ENCODE measurements at places on chromosomes 5 and 9.

DNA sequence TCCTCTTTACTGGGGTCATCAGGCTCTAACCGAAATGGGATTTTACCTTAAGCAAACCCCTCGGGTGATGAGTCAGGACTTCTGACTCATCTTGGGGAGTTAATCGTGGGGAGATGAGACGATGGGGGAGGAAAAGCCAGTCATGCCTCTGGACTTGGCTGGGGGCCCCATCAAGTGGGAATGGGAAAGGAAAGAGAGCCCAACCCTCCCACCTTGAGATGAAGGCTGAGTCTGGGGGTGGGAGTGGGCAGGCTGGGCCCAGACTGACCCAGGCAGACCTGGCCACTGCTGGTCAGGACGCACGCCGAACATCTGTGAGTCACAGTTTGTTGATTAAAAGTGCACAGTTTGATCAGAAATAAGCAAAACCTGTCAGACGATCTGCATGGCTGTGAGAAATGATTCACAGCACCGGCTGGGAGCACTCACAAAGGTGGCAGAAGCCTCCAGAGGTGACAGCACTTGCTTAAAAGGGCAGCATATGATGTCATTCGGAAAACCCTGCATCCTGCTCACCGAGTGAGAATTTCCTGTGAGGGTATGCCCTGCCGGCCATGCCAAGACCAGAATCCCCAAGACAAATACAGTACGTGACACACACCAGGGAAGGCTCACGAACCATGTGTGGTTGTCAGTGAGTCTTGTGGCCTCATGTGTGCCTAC is 50.0 kb upstream of the SLC25A51 start:
- DNase-seq, result peak; percentile 81

DNA sequence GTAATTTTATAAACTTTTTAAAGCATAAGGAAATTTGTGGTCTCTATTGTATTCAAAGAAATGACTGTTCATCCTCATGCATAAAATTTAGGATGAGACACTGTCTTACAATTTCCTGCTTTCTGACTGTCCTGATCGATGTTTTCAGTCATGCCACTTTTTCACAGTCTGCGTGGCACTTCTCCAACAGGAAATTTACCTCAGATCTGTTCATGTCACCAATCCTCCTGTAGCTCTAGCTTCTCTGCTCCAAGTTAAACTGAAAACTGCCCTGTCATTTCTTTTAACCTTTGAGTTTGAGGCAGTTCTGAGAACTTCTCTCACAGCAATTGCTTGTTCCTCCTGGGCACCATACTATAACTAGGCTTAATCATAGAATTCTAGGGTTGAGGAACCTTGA is 455.1 kb downstream of the EFNA5 start:
- no peak for DNase-seq

- DNase-seq, result no peak
Measured at GRCh38 chr5:73032635-73033034, 76.8 kb downstream of the FCHO2 start.

GRCh38 chr9:7287065-7287464 is 512.5 kb downstream of the DMAC1 start:
- DNase-seq, result no peak

DNA sequence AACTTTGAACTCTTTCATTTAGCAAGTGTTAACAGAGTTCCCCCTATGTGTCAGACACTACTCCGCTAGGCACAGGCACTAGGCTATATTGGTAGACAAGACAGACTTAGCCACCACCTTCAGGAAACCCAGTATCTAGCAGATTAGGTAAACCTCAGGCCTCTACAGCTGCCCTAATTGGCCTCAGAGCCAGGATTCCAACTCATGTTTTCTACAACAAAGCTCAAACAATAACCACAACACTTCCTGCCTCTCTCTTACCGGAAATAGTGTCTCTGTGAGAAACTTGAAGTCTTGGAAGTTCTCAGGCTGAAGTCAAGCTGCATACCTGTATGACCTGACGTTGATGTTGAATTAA is 116.6 kb upstream of the SLC44A1 start:
- no peak for DNase-seq

- no peak for DNase-seq
Measured at GRCh38 chr9:73152543-73152844, 829 bp downstream of the ANXA1 start.

GRCh38 chr5:169826618-169827017 is 153.7 kb downstream of the INSYN2B start:
- DNase-seq, result peak; percentile 18

GRCh38 chr9:101465326-101465915 is 29.8 kb upstream of the ALDOB start:
- DNase-seq, result peak; percentile 80

DNA sequence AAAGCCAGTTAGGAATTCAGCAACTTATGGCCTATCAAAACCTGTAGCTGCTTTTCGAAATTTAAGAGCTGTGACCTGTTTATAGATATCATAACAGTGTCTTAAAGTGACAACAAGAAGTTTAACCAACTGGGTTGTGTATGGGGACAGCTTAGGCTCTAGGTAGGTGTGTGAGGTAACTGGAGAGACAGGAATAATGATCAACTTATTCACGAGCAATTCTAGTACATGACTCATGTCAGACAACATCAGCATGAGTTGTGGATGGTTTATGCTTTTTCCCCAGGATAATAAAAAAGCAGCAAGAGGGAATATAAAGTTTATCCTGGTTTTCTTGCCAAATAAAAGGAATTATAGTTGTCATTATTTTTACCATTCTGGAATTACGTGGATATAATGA is 88.6 kb downstream of the GDNF start:
- DNase-seq, result no peak

GRCh38 chr9:116209414-116210116 is 56.0 kb downstream of the PAPPA start:
- DNase-seq, result no peak

GRCh38 chr9:93099551-93100275 is 3.7 kb downstream of the CARD19 start:
- DNase-seq, result peak; percentile 29

GRCh38 chr5:4929092-4929655 is 211.0 kb upstream of the ADAMTS16 start:
- DNase-seq, result no peak

GRCh38 chr9:23850690-23851629 is 24.9 kb upstream of the ELAVL2 start:
- no peak for DNase-seq

GRCh38 chr5:132209131-132209530 is 18.5 kb downstream of the P4HA2 start:
- no peak for DNase-seq

DNA sequence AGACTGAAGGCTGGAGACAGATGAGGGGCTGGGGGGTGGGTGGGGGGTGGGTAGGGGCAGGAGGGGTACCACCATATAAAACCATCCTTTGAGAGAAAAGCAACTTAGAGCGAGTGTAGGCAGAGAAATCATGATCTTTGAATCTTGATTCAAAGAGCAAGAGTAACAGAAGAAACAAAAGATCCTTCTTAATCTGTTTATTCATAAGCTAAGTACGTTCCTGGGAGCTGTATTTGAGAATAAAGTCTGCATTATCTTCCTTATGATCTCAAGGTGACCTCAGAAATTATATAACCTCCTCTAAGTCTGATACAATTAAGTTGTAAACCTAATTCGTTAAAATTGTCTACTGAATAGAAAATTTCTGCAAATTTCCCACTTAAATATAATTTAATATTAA is 558.8 kb downstream of the NR2F1-AS1 start:
- no peak for DNase-seq

DNA sequence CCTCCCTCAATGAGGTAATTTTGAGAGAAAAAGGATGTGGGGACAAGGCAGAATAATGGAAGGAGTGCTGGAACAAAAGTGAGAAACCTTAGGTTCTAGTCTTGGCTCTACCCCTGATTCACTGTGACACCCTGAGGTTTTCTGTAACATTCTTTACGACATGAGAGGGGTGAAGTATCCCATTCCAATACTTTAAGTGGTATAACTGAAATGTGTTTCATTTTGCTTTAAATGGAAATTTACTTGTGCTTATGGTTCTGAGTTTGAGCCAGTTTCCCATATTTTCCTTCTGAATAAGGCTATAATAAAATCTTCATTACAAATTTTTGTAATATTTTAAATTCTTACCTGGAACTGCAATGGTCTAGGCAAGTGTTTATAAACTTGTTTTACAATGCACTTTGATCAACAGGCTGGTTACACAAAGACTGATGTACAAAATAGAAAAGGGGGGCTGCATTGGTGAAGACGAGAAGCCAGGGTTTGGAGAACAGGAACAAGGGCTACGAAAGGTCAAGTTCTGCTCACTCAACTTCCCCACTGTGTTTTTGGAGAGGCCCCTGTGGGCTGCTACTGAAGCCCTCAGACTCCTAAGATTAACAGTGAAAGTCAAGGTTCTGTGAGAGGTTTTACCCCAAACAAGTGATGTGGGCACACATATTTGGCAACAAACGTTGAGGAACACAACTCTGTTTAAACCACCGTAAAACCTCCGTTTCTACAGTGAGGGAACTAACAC is 171.9 kb upstream of the ELL2 start:
- DNase-seq, result no peak

DNA sequence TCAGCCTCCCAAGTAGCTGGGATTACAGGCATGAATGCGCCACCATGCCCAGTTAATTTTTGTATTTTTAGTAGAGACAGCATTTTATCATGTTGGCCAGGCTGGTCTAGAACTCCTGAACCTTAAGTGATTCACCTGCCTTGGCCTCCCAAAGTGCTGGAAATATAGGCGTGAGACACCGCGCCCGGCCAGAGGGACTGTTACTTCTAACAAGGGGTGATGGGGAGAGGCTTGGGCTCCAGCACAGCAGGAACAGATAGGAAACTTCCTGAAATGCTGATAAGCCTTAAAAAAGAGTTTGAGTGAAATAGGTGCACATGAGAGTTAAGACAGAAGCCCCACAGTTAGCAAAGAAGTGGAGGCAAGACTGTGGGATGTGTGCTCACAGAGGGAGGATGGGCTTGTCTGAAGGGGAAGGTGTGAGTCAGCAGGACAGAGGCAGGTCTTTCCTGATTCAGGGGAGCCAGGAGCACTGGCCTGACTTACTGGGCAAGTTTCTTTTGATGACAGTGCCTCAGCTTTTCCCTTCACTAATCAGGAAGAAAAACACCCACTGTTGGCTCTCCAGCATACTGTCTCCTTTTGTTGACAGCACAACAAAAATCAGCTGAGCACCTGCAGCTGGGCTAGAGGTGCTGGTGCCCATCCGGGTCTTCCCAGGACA is 68.4 kb downstream of the RAD23B start:
- DNase-seq, result no peak

- DNase-seq, result peak; percentile 21
Measured at GRCh38 chr5:43685252-43685950, 82.4 kb downstream of the NNT start.

- no peak for DNase-seq
Measured at GRCh38 chr5:107997338-107997980, 326.7 kb upstream of the EFNA5 start.

DNA sequence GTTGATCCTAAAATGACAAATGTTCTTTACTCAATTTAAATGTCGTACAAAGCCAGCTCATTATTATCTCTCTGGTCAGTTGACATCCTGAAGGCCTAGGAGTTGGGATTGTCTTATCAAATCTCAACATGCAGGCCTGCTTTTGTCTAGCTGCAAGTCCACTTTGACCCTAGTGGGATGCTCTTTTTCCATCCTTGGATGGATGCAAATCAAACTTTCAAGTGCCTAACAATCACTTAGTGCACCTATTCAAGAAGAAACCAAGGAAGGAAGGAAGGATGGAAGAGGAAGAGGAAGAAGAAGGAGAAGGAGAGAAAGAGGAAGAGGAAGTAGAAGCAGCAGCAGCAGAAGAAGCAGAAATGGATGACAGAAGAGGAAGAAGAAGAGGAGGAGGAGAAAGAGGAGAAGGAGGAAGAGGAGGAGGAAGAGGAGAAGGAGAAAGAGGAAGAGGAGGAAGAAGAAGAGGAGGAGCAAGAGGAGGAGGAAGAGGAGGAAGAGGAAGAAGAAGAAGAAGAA is 109.6 kb downstream of the PIK3R1 start:
- DNase-seq, result no peak

DNA sequence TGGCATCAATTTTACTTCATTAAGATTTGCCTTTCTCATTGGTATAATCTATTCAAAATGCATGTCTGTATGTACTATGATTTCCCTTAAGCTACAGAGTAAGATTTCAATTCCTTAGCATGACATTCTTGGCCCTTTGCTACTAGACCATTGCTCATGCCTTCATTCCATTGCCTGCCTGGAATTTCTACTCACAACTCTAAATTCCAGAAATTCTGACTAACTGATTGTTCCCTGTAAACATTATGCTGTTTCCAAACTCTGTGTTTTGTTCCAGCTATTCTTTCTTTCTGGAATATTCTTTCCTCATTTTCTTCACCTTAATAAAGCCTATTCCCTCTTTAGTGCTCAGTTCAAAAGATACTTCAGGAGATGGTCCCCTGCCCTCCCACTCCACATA is 568.8 kb upstream of the SEMA6A start:
- no peak for DNase-seq

Measured in fibroblast of gingiva (primary cell).